ENCODE measurements at places on chromosomes 12 and 14. TPM values are rescaled to one million over a fixed set of nuclear protein-coding genes. Genes with fewer than 3 reads are reported as not detected.

DNA sequence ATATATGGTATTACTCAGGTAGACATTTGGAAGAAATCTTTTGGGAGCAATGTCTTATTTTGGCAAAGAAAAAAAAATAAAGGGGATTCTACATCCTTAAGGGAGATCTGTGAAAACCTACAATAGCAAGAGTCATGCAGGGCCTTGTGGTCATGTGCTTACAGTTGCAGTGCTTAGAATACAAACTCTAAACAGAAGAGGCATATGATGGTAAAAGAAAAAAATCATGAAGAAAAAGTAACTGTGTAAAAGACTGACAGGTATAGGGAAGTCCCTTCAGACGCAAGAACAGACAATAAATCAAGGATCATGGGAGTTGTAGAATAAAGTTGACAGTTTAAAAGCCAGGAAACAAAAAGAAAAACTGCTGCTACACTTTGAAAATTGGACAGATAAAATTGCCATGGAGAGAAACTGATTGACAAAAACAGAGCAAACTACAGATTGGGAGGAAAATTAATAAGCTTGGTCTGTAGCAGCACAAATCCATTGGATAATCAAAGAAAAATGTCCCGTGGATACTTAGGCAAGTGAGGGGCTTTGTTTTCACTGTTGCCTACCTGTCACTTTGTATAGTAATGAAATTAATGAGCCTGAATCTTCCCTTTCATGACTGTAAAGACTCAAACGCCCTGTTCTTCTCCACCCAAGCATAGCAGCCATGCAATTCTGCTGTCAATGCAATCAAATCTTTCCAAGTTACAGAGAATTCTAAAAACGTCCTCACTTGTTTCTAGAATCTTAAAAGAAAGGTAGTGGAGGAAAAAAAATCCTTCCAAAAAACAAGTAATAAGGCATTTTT, 402.0 kb downstream of the SYT1 start:
- H3K27ac ChIP-seq: no peak overlapping the region
- H3K4me1 ChIP-seq: no peaks in the 10 kb centered on the region
- H3K27me3 ChIP-seq: no peaks in the 10 kb centered on the region
- H3K4me3 ChIP-seq: no peak overlapping the region
- H3K36me3 ChIP-seq: no peaks in the 10 kb centered on the region

- no peaks in the 10 kb centered on the region for H3K27me3 ChIP-seq
- peak; percentile 27 for DNase-seq
- no peak overlapping the region for H3K27ac ChIP-seq
- H3K4me3 ChIP-seq: no peak overlapping the region
Observed at GRCh38 chr12:116582610-116583009, 23.4 kb downstream of the MAP1LC3B2 start.

Gene STRAP
- polyA plus RNA-seq: 133 TPM

- H3K27ac ChIP-seq: no peak overlapping the region
- no peaks in the 10 kb centered on the region for H3K27me3 ChIP-seq
- H3K4me3 ChIP-seq: no peak overlapping the region
- H3K36me3 ChIP-seq: peaks cover 44% of the 10 kb centered on the region
Observed at GRCh38 chr12:56661979-56662638, 16.3 kb upstream of the ATP5F1B start.

DNA sequence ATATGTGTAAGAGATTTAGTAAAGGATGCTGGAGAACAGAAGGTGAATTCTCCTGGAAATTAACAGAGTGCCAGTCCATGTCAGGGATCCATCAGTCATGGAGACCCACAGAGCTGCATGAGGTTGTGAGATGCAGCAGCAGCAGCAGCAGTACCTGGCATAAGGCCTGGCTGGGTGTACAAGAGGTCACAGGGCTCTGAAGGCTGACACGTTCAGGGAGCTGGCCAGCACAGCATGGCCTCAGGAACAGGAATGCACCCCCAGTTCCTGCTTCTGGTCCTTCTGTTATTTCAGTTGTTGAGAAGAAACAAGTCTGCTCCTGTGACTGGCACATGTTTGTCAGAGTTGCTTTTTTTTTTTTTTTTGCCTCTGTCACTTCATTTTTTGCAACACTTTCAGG, 210.8 kb downstream of the CNTN1 start:
- H3K4me3 ChIP-seq: no peak overlapping the region
- no peaks in the 10 kb centered on the region for H3K4me1 ChIP-seq
- no peaks in the 10 kb centered on the region for H3K27me3 ChIP-seq
- no peaks in the 10 kb centered on the region for H3K36me3 ChIP-seq

DNA sequence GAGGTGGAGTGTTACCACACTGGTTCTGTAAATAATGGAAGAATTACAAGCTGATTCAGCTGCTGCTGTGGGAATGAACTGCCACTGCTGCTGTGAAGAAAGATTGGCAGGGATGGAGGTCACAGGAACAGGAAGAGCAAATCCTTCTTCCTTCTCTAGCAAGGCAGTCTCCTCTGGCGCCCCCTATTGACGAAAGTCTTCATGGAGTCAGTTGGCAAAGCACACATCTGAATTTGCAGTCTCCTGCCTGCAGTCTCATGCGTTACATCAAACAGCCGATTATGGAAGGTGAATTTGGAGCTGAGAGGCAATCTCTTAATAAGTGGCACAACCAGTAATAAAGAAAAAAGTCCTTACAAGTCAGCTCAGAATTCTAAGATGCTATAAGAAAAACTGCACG, 106.0 kb upstream of the TMTC1 start:
- no peak overlapping the region for H3K4me3 ChIP-seq
- no peaks in the 10 kb centered on the region for H3K36me3 ChIP-seq
- H3K27ac ChIP-seq: no peak overlapping the region
- DNase-seq: peak; percentile 83
- no peaks in the 10 kb centered on the region for H3K4me1 ChIP-seq
- no peaks in the 10 kb centered on the region for H3K27me3 ChIP-seq

DNA sequence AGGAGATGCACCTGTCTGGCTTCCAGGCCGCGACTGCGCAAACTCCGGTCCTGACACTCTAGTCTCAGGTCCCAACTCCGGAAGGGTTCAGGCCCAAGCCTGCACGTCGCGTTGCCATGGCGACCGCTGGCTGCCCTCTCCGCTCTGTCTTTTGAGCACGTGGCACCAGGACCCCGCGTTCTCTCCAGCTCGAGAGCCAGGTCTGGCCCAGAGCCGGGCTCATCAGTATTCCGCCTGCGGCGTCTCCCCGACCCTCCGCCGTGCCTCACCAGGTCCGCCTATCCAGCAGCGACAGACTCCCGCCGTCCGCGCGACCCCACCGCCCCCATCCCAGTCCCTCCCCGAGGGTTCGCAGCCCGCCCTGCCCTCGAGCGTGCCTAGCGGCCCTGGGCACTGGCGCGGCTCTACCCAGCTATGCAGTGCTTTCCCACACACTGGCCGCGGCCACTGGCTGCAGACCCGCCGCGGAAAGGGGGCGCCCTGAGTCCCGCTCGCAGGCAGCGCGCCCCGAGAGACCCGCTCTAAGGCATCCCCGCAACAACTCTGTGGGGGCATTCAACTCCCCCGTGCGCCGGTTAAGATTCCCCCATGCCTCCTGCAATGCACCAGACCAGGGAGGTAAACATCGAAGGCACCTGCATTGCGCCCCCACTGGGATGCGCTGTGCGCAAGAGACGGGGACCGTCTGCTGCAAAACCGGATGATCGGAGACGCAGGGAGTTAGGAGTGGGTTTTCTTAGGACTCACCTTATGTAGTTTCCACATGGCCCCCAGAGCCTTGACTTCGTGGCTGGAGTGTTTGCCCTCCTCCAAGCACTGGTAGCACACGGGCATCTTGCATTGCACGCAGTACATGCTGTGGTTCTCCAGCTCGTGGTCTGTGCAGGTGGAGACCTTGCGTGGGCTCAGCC, 1.3 kb downstream of the TRIM9 start:
- H3K4me1 ChIP-seq: peaks cover 10% of the 10 kb centered on the region
- no peak overlapping the region for H3K27ac ChIP-seq
- no peak for DNase-seq
- no peaks in the 10 kb centered on the region for H3K36me3 ChIP-seq

DNA sequence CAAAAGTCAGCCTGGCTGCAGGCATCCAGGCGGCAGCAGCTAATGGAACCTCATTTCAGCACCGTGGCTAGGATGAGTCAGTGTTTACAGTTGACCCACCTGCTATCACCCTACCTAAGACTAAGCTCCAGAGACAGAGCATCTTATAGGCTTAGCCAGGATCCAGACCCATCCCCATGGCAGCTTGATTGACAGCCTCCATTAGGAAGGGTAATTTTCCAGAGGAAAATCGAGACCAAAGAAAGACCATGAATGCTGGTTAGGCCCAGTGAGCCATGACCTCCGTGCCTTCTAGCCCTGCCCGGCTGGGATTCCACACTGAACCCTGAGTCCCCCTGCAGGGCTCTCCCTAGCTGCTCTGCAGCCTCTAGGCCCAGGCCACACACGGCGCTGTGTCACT, 38.7 kb downstream of the TUNAR start:
- H3K36me3 ChIP-seq: no peaks in the 10 kb centered on the region
- no peak for DNase-seq
- no peak overlapping the region for H3K4me3 ChIP-seq
- no peak overlapping the region for H3K27ac ChIP-seq
- H3K27me3 ChIP-seq: no peaks in the 10 kb centered on the region

GRCh38 chr12:51311389-51311788, 12.6 kb downstream of the BIN2 start:
- no peak for DNase-seq
- H3K27ac ChIP-seq: no peak overlapping the region
- H3K36me3 ChIP-seq: no peaks in the 10 kb centered on the region
- peaks cover 11% of the 10 kb centered on the region for H3K4me1 ChIP-seq
- H3K27me3 ChIP-seq: no peaks in the 10 kb centered on the region
- no peak overlapping the region for H3K4me3 ChIP-seq

GRCh38 chr12:105801351-105801750, 337.4 kb downstream of the NUAK1 start:
- H3K27me3 ChIP-seq: no peaks in the 10 kb centered on the region
- no peak for DNase-seq
- no peaks in the 10 kb centered on the region for H3K4me1 ChIP-seq
- no peak overlapping the region for H3K27ac ChIP-seq
- H3K36me3 ChIP-seq: no peaks in the 10 kb centered on the region

DNA sequence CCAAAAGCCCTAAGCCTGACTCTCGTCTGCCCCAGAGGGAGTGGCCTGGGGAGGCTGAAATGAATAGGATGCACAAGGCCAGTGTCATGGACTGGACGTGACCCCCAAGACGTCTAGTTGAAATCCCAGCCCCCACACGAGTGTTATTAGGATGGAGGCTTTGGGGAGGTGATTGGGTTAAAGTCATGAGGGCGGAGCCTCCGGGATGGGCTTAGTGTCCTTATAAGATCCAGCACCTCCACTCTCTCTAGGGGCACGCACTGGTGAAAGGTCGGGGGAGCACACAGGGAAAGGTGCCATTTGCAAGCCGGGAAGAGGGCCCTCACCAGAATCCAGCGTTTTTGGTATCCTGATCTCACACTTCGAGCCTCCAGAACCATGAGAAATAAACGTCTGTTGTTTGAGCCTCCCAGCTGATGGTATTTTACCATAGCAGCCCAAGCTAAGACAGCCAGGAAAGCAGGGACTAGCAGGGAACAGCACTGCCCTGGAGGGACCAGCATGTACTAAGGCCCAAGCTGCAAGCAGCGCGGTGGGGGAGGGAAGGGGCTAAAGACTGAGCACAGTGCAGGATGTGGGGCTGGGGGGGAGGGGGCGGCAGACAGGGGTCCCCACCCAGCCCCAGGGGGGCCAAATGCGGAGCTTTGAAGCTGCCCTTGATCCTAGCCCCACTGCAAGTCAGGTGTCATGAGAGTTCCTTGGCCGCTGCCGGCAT, 78.3 kb upstream of the NCOR2 start:
- no peak overlapping the region for H3K27ac ChIP-seq
- H3K4me3 ChIP-seq: no peak overlapping the region
- no peak for DNase-seq
- H3K36me3 ChIP-seq: no peaks in the 10 kb centered on the region
- H3K27me3 ChIP-seq: no peaks in the 10 kb centered on the region

GRCh38 chr12:4276524-4277204, 3.1 kb downstream of the CCND2 start:
- H3K27me3 ChIP-seq: no peaks in the 10 kb centered on the region
- H3K36me3 ChIP-seq: no peaks in the 10 kb centered on the region
- peaks cover 65% of the 10 kb centered on the region for H3K4me1 ChIP-seq

DNA sequence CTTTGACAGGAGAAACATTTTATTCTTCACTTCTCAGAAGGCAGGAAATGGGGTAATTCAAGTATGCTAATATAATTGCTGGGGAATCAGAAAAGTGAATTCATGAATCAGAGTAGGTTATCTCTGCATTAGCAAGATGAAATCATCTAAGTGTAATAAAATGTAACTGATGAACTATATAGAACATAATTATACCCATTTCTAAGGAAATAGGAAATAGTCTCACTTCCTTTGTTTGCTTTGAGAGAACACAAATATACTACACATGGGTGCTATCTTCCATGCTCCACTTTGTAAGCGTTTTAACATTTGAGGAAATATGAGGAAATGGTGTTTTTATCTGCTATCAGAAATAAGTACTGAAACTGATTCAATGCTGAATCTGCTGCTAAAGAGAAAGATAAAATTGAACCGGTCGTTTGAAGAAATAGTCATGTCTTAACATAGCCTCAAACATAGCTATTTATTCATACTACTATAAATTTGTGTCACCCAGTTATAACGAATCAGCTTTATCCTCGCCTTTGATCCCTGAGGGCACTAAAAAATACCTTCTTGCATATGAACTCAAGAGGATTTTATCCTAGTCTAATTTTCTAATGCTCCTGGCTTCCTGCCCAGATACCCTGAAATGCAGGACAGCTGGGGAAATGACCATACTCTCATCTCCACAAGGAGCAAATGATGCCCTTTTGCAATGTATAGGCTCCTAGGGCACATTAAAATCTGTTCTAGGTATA, 696.0 kb downstream of the C12orf50 start:
- H3K27me3 ChIP-seq: no peaks in the 10 kb centered on the region
- no peaks in the 10 kb centered on the region for H3K4me1 ChIP-seq
- no peak overlapping the region for H3K4me3 ChIP-seq
- no peak overlapping the region for H3K27ac ChIP-seq
- H3K36me3 ChIP-seq: no peaks in the 10 kb centered on the region

Gene IRF9
- 151 TPM for polyA plus RNA-seq

Gene SLC35F4
- not detected for polyA plus RNA-seq

Gene GUCY2C
- not detected for polyA plus RNA-seq

DNA sequence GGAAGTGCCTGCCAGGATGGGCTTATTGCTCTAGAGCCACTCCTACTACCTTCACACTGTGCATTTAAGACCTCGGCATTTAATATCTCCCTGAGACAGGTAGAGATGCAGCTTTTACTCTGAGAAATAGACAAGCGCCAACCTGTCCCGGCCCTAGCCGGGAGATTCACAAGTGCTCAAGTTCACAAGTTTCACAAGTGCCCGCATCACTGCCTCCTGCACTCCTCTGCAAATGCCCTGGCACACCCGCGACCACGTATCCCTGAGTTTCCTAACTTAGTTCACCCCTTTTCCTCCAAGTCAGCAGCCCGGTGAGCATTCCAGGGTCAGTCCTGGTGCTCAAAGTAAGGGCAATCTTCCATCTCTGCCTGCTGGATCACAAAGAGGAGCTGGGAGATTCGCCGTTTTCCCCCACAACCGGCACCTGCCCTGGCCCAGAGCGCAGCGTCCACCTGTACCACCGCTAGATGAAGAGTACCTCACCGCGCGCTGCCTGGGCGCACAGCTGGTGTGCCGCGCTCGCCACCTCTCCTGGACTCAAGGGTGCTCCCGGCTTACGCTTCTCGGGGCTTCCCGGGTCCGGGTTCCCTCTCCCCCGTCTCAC, 5.0 kb upstream of the SLC38A4 start:
- peaks cover 14% of the 10 kb centered on the region for H3K27me3 ChIP-seq
- no peaks in the 10 kb centered on the region for H3K36me3 ChIP-seq
- peaks cover 16% of the 10 kb centered on the region for H3K4me1 ChIP-seq
- H3K4me3 ChIP-seq: peak overlapping the region; percentile 32

GRCh38 chr14:67705211-67705610, 3.5 kb downstream of the RDH12 start:
- H3K27ac ChIP-seq: no peak overlapping the region
- H3K27me3 ChIP-seq: no peaks in the 10 kb centered on the region
- no peak for DNase-seq
